ENCODE measurements at places on chromosomes 16 and 17.

DNA sequence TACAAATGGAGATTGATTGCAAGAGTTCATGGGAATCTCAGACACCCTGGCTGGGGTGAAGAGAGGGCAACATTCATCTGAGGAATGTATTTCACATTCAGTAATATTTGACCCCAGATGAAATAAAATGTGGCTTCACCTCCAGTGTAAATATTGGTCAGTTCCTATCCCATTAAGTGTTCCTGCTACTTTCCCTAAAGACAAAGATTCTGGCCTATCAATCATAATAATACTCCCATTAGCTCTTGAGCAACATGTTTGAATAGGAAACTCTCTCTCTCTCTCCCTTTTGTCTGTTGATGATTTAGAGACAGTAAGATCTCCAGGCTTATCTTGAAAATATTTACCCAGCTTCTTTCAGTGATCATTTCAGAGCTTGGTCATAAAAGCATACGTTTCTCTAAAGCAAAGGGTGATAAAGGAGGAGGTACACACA, 70.1 kb downstream of the KCNJ2 start:
- no peak for DNase-seq

- DNase-seq: no peak
Observed at GRCh38 chr17:8944748-8945147, 20.8 kb downstream of the PIK3R5 start.

DNA sequence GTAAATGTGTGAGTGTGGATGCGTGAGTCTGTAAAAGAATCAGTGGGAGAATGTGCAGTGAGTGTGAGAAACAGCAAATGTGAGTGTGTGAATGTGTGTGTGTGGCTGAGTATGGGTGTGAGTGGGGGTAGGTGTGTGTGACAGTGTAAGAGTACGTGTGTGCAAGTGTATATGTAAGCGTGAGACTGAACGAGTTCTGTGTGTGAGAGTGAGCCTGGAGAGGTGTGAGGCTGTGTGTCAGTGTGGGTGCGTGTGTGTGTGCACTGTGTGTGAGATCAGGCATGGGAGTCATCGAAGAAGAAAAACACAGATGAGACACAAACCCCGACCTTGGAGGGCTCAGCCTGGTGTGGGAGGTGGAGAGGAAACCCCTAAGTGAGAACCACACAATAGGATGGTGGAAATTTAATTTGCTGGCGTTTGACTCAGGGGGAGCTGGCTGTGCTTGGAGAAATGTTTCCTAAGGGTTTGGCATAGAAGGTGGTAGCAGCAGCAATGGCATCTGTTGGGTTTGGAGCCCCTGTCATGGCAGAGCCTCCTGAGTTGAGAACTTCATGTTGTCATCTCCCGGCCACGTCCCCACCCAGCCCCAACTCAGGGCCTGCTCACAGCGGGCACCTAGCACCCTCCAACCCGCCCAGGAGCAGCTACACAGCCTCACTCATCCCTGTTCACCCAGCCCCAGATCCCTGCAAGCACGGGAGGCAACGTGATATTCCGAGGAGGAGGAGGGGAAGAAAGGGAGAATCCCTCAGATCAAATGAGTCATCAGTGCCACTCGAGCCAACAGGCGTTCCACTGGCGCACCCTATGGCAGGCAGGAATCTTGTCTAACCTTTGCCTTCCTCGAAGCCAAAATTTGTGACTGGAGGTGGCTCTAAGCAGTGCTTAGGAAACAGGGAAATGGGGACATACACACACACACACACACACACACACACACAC, 14.3 kb upstream of the NUBP1 start:
- no peak for DNase-seq

- DNase-seq: no peak
Observed at GRCh38 chr17:5943232-5943631, 126.9 kb upstream of the WSCD1 start.

DNA sequence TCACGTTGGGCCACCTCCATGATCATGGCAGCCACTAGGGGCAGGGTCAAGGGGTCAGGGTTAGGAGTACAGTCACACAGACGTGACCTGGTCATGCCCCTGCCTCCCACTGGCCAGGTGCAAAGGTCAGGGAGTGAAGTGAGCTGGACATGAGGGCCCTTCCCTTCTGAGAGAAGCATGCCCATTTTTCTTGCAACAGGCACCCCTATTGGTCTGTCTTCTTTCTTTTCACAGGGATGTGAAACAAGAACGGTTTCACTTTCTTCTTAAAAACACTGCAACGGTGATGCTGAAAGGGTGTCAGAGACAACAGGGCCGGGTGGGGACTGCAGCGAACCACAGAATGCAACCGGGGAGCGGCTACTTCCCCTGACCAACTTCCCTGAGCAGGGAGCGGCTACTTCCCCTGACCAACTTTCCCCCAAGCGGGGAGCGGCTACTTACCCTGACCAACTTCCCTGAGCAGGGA, 52.1 kb upstream of the DOC2B start:
- no peak for DNase-seq

- DNase-seq: no peak
Observed at GRCh38 chr17:12911239-12911638, 106.6 kb downstream of the ELAC2 start.

GRCh38 chr16:9929313-9929712, 252.9 kb downstream of the GRIN2A start:
- DNase-seq: no peak
